ENCODE measurements at places on chromosomes 12 and 14.

DNA sequence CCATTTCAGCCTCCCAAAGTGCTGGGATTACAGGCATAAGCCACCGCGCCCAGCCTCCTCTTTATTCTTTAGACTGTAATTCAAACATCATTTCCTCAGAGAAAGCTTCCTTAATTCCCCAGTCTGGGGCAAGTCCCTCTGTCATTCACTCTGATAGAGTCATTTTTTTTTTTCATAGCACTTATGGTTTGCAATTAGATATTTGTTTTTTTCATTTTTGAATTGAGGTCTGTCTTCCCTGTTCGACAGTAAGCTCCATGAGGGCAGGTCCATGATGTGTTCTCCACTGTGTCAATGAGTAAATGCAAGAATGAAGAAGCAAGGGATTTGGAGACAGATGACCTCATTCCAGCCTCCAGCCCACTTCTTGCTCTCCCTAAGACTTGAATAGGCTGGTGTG, 12.1 kb downstream of the ASIC1 start:
- no peak for DNase-seq

DNA sequence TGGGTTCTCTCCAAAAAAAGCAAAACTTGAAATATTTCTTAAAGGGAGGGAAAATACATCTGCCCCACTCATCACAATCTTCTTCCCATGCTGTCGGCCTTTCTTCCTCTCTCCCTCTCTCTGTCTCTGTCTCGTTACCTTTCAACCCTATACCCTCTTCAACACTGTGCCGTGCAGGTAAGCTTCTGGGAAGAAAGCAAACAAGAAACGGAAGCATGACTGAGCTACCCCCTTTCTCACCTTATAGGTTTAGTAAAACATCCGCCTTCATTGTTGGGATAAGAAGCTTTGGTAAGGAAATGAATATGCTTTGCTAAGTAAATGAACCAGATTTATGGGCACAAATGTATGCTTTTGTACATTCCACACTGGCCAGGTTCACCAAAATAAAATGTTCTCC, 63.0 kb downstream of the TMEM30B start:
- no peak for DNase-seq

DNA sequence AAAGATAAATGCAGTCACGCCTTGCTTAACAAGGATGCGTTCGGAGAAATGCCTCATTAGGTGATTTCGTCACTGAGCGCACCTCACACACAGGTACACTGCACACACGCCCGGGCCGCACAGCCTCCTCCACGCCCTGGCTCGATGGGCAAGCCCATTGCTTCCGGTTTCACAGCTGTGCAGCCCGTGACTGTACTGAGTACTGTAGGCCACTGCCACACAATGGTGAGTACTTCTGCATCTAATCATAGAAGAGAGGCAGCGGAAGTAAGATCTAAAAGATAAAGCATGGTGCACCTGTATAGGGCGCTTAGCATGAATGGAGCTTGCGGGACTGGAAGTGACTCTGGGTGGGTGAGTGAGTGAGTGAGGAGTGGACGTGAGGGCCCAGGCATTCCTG, 4.3 kb downstream of the RIMBP2 start:
- DNase-seq = no peak

- no peak for DNase-seq
Observed at GRCh38 chr12:12405882-12406281, 49.0 kb downstream of the BORCS5 start.

DNA sequence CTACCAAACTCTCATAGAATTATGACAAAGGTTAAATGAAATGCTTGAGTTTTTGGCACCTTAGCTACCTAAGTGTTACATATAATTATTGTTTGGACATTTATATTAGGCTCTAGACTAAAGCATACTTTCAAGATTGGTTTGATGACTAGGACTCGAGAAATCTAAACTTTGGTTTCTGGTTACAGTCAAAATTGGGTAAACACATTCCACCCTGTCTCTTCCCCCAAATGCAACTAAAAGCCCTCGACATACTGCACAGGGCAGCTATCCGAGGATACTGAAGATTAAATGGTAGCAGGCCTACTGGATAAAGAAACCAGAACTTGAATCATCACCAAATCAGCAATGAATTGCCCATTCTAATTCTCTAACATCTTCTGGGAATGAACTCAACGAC, 369.1 kb downstream of the PRKD1 start:
- no peak for DNase-seq

- no peak for DNase-seq
Observed at GRCh38 chr12:116144384-116144783, 133.1 kb downstream of the MED13L start.

- DNase-seq = no peak
Observed at GRCh38 chr14:61961369-61961768, 199.1 kb downstream of the SNAPC1 start.

DNA sequence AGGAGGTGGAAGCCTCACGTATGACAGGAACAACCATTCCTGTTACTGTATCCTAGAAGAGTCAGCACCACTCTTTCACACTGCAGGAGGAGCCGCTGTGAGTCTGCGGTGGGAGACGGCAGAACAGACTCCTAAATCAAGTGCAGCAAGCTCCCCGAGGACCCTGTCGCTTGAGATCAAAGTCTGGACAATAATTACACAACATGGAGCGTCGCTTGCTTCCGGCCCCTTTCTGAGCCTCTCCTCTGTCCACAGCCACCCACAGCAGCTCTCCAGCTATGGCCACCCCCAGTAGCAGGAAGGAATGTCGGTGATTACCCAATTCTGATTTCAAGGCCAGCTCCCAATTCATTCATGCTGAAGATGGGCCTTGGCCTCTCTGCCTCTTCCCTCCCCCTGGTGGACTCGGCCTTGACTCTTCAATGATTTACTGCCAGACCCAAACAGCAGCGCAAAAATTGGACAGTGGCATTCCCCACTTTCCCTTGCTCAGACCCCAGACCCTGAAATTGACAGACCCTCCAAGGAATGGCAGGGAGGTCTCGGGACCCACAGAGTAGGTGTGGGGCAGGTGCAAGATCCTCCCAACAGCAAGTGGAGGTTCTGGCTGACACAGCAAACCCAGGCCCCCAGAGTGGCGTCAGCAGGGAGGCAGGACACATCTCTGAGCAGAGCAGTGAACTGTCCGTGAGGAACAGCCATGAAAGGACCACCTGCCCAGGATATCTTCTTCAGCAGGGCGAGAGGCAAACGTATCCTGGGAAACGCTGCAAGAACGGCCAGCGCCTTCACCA, 272.7 kb upstream of the DIO3 start:
- no peak for DNase-seq

GRCh38 chr14:26281280-26281998, 316.4 kb downstream of the NOVA1 start:
- peak; percentile 23 for DNase-seq

DNA sequence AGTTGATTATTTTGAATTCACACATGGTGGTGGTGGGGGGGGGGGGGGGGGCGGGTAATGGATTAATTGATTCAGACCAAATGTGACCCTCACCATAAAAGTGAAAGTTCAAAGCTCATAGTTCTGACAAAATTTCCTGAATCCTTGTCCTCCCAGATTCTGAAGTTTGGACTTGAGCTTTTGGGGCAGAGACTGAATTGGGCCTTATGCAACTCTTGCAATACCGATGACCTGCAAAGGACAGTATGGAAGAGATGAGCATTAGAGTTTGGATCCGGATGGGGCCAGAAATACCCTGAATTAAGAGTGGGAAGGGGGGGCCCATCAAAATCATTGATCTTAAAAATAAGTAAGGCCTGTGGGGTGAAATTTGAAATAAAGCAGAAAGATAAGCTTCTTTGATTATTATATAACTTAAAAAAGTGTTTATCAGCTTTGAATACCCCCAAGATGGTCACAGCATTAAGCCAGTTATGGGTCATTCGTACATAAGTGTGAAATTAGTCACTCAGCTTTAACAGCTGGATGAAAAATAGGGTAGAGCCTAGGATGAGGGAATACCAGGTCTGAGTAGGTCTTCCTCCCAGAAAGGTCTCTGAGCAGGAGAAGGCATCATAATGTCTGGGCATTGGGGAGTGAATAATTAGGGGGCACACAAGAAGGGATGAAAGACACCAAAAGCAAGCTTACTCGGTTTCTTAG, 2.1 kb upstream of the PYGL start:
- DNase-seq = no peak

DNA sequence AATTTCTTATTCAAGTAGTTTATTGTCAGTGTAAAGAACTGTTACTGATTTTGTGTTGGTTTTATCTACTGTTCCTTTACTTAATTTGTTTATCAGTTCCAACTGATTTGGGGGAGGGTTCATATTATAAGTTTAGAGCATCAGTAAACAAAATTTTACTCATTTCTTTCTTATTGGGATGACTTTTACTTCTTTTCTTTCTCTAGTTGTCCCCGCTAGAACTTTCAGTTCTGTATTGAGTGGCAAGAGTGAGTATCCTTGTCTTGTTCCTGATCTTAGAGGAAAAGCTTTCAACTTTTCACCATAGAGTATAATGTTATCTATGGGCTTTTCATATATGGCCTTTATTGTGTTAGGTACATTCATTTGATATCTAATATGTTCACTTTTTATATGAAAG, 584.1 kb downstream of the LRFN5 start:
- DNase-seq = no peak

DNA sequence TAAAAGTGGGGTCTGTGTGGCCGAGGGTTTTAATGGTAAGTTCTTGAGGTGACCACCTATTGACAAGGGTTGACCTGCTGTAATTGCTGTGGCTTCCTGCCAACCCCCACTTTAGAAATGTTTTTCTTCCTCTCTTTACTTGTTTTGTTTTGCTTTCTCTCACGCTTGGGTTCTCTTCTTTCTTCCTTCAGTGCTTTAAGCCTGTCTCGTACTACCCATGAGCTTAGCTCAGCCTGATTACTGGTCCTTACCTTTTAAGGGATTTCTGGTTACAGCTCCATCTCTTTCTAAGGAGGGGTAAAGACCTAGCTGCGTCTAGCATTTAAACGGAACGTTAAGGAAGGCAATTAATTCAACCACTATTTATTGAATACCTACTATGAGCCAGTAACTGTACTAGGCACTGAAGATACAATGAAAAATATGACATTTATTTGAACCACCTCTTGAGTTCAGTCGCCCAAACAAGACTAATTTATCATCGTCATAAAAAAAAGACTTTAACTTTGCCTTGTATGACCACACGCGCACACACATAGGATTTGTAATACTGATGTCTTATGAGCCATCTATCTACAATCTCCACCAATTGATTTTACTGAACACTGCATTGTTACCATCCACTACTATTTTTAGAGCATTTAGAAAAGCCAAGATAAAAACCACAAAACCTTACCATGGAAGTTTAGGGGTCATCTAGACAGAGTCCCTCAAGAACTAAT, 888 bp upstream of the PPP1R12A start:
- no peak for DNase-seq

- DNase-seq = no peak
Observed at GRCh38 chr14:82070040-82070439, 536.4 kb upstream of the SEL1L start.

DNA sequence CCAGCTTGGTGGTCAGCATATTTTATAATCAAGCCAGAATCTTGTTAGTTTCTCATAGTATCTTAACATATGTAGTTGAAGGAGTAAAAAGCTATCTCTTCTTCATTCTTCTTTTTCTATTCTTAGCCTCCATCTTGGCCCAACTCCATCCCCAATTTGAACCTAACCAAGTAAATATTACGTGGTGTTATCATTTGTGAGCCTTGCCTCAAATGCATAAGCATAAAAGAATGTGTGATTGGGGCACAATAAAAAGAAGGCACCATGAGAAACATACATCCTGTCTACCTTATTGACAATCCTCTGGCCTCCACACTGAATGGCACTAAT, 181.4 kb upstream of the BMP4 start:
- DNase-seq = no peak

- DNase-seq = no peak
Observed at GRCh38 chr12:105036937-105037649, 47.2 kb downstream of the ALDH1L2 start.

- DNase-seq = no peak
Observed at GRCh38 chr12:107179871-107180270, 86.5 kb upstream of the CRY1 start.

- no peak for DNase-seq
Observed at GRCh38 chr12:64912516-64913255, 88.2 kb downstream of the TBC1D30 start.

GRCh38 chr12:107435072-107435471, 250.5 kb upstream of the PWP1 start:
- DNase-seq = no peak

DNA sequence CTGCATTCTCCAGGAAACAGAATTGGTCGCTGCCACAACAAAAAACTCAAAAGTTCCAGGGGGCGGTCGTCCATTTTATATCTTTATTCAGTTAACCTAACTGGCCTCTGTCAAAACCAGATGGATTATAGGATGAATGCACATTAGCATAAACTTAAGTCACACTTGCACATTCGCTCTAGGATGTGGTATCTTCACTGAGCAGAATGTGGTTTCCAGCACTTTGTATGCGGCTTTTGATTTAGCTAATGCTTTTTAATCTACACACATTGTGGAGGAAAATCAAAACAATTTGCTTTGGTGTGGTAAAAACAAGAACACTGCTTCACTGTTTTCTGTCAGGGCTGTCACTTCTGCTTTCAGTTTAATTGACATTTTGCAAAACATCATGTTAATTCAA, 4.5 kb downstream of the TAS2R50 start:
- DNase-seq = peak; percentile 4

DNA sequence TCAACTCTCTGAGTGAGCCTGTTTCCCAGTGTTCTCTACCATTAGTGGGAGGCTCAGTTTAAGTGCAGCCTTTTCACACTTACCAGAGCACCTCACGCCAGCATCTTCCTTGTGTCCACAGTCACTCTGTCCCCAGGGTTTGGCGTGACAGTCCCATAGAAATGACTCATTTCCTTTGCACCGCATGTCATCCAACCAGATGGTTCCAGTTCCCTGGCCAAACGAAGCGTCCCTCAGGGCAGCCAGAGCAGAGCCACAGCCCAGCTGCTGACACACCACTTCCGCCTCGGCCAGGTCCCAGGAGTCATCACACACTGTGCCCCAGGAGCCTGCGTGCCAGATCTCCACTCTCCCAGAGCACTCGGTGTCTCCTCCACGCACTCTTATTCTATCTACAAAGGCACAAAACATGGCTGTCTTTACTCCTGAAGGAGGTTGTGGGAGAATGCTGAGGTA, 65.4 kb downstream of the ACSM4 start:
- no peak for DNase-seq
